Cortex of kidney (tissue), 1 donor: ENCODE measurements at places on chromosomes 13 and 19.

DNA sequence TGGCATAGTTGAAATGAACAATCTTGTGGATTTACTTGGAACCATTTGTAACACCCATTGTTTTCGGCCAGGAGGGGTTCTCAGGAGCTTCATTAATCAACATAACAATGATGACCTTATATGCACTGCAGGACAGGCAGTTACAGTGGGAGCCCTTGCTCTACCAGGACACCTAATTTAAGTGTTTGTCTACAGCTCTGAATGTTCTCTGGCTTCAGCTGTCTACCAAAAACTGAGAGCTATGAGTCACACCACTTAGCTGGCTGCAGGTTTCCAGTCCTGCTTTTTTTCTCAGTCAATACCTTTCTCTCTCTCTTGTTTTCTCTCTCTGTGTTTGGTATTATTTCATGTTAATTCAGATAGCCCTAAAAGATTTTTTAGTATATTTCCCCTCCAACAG lies 105.4 kb upstream of the MBNL2 start:
- no peak for DNase-seq

DNA sequence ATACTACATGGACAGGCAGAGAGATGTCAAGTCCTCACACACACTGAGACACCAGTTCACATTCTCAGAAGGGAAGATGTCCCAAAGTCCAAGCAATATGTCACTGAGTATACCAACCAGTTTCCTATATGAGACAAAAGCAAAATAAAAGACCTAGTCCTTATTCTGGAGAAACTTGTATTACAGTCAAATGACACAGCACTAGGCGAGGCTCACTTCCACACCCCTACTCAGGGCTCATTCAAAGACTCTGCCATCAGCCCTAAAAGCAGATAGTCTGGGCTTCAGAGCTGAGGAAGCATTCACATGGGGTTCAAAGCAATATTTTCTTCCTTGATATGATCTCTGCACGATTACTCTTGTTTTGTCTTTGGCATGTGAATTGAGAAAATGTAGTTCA lies 129.9 kb upstream of the UBL3 start:
- no peak for DNase-seq

GRCh38 chr19:46890423-46891170 lies 29.8 kb downstream of the ARHGAP35 start:
- DNase-seq: no peak

DNA sequence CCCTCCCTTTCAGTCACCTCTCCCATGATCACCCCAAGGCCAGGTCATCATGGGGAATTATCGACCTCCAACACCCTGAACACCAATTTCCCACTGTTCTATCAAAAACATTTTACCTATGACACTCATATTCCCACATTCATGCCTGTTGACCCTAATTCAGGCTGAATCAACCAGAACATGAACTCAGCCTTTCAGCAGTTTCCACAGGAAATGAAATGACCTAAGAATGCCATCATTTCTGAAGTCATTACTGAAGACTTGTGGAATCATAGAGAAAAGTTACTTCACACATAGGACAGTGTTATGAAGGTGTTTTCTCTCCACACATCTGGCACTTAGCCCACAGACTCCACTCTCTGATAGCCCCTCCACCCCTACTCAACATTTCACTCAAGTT lies 29.9 kb upstream of the FAM124A start:
- no peak for DNase-seq

DNA sequence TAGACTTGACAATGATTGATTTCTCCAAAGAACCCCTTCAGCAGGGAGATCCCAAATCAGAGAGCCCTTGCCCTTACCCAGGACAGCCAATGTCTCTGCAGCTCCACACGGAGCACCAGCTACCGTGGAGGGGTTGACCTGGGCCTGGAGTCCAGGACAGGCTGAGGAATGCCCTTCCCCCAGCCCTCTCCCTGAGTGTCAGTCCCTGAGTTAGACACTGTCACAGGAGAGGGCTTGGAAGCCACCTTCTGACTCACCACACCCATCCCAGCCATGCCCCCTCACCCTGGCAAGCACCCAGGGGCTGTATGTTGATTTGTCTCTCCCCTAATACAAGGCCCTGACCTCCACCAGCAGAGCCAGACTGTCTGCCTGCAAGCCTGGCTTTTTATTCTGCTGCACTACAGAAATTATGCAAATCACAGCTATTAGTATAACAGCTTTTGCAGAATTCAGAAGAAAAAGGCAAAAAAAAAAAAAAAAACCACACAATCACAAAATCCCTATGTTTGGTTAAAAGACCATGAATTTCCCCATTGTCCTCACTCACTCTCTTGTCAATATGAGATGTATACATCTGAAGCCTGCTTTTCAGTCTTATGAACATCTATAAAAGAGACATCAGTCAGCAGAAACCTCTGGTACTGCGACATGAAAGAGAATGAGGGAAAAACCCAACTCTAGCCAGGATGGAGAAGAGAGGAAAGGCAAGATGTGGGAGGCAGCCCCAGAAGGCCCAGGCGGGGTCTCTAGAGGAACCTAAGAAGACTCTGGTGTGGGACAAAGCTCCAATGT lies 240.7 kb downstream of the UQCRFS1 start:
- DNase-seq: no peak

DNA sequence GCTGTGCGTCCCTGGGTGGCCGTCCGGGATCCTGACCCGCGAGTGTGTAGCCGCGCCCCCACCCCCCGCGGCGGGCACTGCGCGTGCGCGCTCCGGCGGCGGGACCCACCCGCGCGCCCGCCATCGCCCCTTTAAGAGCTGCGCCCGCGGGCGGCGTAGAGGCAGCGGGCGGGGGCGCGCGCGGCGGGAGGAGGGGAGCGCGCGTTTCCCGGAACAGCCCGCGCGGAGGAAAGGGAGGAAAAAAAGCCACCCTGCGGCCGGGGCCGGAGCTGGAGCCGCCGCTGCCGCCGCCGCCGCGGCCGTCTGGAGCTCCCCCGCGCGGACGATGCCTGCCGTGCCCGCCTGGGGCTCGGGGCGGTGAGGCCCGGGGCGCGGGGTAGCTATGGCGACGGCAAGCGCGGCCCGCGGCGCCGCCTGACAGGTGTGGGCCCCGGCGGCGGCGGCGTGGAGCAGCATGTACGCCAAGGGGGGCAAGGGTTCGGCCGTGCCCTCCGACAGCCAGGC lies at the start of gene SSBP4:
SSBP4 (plus strand) TSS at position 204 of the 504 bp plus-strand sequence; CDS start at position 455, 251 bp downstream.
- no peak for DNase-seq

- no peak for DNase-seq
Observed at GRCh38 chr13:111962431-111962891, 104.5 kb upstream of the SOX1 start.

GRCh38 chr19:33205110-33205509 lies 11.0 kb downstream of the LRP3 start:
- DNase-seq: no peak

- no peak for DNase-seq
Observed at GRCh38 chr19:35083691-35084508, 31.7 kb upstream of the FXYD3 start.

GRCh38 chr13:38628554-38628953 lies 58.3 kb upstream of the FREM2 start:
- DNase-seq: no peak

- no peak for DNase-seq
Observed at GRCh38 chr13:98206946-98207345, 29.9 kb upstream of the RNF113B start.

DNA sequence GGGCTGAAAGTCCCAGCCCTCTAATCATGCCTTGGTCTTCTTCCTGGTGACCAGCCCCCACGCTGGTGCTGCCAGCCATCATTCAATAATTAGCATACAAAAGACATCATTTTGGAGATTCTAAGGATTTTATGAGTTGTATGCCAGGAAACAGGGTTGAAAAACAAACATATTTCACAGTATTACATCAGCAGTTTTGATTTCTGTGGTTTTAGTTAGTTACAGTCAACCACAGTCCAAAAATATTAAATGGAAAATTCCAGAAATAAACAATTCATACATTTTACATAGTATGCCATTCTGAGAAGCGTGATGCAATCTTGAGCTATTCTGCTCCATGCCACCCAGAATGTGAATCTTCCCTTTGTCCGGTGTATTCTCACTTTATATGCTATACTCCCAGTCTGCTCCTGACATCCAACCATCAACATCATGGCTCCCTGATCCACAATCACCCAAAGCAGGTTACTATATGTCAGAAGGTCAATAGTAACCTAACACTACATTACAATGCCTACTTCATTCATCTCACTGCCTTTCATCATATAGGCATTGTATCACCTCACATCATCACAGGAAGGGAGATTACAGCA lies 49.2 kb downstream of the STOML3 start:
- no peak for DNase-seq

- no peak for DNase-seq
Observed at GRCh38 chr13:26722321-26722720, 38.3 kb downstream of the GPR12 start.

DNA sequence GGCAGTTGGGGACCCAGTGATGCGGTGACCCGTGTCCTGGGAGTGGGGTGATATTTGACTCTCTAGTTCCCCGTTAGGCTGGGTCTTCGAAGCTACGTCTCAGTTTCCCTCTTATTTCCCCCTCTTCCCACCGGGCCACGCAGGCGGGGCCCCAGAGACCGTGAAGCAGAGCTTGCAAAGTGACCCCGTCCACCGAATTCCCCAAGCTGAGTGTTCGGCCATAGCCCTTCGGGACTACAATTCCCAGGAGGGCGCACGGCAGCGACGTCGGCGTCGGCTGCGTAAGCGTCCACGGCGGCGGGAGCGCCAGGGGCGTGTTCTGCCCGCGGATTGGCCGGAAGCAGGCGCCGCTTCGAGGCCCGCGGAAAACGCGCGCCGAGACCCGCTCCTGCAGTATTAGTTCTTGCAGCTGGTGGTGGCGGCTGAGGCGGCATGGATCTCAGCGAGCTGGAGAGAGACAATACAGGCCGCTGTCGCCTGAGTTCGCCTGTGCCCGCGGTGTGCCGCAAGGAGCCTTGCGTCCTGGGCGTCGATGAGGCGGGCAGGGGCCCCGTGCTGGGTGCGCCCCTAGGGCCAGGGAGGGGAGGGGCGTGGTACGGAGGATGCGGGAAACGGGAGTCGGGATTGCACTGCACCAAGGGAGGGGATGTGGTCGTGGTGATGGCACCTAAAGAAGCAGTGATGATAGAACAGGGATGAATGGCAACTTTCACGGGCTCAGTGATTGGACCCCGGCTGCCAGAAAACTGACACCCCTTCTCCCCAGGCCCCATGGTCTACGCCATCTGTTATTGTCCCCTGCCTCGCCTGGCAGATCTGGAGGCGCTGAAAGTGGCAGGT lies at the start of gene RNASEH2A:
RNASEH2A (plus strand) TSS at position 343 of the 840 bp plus-strand sequence; CDS start at position 433, 90 bp downstream.
- DNase-seq: no peak

GRCh38 chr13:56659041-56659471 lies 481.7 kb upstream of the PRR20A start:
- no peak for DNase-seq

DNA sequence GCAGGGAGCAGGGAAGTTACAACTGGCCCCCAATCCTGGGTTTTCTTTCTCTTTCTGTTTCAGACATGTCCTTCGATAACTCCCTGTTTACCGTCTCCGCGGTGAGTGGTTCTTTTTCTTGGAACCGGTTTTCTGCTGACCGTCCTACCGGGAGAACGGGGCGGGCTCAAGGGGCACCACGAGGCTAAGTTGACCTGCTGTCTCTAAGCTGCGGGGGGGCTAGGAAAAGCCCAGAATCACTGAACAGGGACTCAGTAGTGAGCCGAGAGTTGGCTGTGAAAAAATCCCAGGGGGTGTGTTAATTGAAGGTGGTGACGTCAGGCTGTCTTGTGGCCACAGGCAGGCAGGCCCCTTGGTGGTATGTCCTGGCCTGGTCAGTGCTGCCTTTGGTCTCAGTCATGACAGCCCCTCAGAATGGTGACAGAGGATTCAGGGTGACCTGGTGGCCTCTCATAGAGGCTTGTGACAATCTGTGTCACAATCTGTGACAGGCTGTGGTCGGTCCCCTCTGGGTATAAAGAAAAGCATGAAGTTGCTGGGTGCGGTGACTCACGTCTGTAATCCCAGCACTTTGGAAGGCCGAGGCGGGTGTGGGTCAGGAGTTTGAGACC lies 8.1 kb upstream of the CARM1 start:
- no peak for DNase-seq

- no peak for DNase-seq
Observed at GRCh38 chr13:23668562-23668961, 98.3 kb downstream of the TNFRSF19 start.

DNA sequence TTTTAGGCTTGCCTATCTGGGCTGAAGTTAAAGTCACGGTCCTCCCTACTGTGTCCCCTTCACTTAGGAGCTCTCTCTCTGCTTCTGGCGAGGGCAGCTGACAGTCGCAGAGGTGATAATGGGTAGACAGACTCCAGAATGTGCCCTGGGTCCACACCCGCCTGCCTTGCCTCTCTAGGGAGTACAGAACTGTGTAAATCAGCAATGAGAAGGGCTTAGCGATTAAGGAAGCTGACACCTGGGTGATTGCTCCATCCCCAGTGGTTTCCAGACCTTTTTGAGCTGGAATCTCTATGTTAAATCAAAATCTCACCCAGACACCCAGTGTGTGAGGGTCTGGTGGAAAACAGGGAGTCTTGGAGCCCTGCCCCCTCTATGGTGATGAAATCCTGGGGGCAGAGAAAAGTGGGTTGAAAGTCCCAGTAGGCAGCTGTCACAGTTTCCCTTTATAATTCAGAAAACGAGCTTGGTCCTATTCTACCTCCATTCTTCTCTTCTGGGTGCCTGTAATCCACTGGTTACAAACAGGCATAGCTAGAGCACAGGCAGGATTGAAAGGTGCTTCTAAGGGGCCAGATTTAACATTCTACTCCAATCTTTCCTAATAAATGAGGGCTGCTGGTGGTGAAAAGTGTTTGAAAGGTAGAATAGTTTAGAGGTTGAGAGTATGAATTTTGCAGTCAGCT lies 46.9 kb downstream of the OLFM4 start:
- no peak for DNase-seq
